NCI-H748 treated with DMSO at 0.1 percent for 48 hours (cell line): ENCODE measurements at places on chromosomes 7 and 10.

DNA sequence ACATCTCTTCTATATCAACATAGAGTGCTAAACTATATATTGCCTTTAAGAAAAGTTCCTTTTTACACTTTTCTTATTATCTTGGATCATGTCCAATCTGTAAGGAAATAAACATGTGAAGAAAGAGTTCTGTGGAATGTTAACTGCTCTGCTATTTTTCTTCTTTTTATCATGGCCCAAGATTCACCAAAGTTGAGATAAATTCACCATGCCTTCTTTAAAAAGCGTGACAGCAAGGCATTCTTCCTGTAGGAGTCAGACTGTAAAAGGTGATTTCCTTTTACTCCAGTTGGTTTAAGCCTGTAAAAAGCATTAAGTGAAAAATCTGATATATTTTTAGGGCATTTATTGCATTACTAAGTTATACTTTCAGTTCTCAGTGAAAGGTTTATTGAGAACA is 165.7 kb upstream of the FZD1 start:
- DNase-seq, result no peak

GRCh38 chr7:77316219-77316978 is 99.8 kb downstream of the GSAP start:
- no peak for DNase-seq

DNA sequence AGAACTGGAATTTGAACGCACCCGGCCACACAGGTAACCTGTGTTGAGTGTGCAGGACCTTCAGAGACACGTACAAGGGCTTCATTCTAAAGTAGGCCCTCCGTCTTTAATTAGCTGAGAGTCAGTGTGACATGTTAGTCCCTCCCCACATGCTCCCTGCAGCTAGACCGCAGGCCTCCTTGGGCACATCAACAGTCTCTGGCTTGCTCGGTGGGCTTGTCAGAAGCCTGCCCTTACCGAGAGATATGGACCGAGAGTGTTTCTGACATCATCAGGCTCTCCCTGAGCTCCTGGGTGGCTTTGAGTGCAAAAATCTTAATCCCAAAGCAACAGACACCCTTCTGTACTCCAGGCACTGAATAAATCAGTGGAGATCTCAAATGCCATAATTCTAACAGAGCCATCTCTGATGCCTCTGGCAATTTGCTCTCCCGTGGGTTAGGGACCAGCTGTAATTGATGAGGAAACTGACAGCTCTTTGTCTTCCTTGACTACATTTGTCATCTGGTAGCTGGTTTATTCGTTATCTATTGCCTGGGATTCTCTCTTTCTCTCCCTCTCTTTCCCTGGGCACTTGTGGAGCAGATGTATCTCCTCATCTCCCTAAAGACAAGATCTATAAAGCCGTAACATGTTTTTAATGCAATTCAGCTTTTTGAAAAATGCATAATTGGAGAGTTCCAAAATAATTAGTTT is 850.6 kb downstream of the TYW1 start:
- no peak for DNase-seq

GRCh38 chr10:77034240-77034639 is 603.4 kb downstream of the KCNMA1 start:
- DNase-seq, result no peak

- no peak for DNase-seq
Measured at GRCh38 chr10:73902351-73902750, 8.6 kb upstream of the PLAU start.

DNA sequence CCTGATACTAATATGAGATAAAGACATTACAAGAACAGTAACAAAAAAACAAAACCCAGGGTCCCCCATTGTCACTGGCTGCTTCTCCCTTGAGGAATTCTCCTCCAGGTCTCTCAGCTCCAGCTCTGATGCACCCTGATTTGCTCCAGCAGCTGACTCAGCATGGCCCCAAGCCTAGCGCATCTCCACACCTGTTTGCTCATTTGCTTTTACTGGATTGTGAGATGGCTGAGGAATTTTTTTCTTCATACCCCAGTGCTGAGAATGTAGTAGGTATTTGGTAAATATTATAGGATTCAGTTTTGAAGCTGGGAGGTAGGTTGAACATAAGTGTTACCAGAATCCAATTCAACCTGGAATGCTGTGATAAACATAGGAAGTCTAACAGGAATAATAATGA is 171.9 kb downstream of the PKD1L1 start:
- no peak for DNase-seq

DNA sequence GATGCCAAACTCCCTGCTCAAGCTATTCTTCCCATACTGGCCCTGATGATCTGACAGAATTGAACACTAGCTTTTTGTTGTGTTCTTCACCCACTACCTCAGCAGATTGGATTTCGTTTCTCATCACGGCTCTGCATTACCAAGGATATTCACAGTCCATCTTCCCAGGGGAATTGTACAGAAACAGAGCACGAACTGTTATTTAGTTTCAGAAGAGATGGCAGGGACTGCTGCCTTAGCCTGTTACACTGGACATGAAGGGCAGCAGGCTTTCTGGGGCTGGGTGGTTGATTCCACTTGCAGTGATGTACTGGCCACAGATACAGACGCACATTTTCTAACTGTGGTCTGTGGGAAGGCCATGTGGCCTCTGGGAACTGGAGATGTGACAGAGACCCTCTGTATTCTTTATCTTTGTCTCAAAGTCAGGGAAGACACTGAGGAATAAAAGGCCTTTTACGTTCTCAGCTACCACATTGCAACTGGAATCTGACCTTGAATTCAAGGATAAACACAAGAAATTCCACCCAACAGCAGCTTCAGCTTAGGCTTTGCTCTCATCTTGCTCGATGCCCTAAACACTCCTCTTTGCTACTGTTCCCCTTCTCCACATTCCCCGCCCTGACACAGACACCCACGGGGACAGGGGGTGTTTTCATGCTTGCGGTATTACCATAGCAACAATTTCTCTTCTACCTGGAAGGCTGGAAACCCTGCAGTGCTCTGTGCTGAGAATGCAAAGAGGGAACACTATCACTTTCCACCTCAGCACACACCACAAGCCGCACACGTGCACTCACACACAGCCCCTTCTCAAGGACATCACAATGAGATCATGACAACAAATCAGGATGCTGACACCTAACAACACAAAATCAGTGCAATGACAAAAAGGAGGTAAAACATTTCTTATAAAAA is 81.7 kb downstream of the RNF216 start:
- no peak for DNase-seq
